ENCODE measurements at places on chromosomes 3 and 15.

GRCh38 chr3:108021131-108021530 is 69.7 kb downstream of the CD47 start:
- no peak for DNase-seq

- DNase-seq, result no peak
These were observed 938.4 kb downstream of the MCTP2 start for GRCh38 chr15:95169541-95170459.

GRCh38 chr3:103052236-103052830 is 617.5 kb downstream of the ZPLD1 start:
- no peak for DNase-seq

GRCh38 chr3:31456373-31456772 is 76.4 kb upstream of the STT3B start:
- no peak for DNase-seq

GRCh38 chr3:151002003-151002981 is 29.8 kb upstream of the CLRN1 start:
- no peak for DNase-seq

- DNase-seq, result no peak
These were observed 4.7 kb downstream of the EIF1B start for GRCh38 chr3:40313975-40314860.

DNA sequence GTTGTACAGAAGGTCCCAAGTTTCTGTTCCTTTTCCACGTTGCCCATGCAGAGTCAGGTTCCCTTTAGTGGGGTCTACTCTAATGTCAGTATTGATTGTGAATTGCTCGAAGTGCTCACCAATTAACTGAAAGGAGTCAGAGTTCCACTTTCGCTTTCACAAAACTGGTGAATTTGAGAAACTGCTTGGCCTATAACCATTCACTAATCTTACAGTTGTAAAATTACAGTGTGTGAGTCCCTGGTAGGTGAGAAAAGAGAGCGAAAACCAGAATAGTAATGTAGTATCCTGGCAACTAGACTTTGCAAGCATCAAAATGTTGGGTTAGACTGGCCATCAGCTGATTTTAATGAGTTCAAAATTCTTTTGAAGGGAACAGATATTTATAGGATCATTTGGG is 237.5 kb upstream of the CHRM5 start:
- DNase-seq, result no peak

DNA sequence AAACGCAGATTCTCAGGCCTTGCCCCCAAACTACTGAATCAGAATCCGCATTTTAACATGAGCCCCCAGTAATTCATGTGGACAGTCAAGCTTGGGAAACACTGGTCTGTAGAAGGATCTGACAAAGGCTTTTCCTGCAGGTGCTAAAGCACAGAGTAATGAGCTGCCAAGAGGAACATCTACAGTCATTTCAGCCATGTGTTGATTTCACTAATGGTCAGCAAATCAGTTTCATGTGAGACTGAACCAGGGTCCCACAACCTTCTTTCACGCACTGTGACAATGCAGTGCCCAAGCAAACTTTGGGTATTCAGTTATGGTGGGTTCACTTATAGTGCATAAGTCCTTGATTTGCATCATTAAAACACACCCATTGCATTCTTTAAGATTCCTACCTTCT is 237.6 kb downstream of the TUSC7 start:
- DNase-seq, result no peak

DNA sequence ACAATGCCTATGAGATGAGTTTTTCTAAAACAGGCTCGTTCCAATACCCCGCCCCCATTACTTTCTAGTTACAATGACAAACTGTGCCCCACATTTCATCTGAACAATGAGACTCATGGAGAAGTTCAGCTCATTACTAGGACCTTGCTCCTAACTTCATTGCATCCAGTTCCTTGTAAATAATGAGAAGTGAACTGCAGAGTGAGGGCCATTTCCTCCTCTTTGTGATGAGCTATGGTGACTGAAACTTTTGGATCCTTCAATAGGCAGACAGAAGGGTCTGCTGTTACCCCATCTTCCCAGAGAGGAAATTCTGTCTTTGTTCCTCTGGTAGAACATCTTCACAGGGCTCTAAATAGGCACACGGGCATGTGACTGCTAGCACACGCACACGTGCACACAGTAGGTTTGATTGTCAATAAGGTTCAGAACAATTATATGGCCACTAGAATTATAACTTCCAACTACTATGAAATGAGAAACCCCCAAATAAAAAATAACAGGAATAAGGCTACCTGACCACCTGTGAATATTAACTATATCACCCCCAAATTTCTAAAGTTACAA is 51.8 kb downstream of the SERP1 start:
- no peak for DNase-seq

GRCh38 chr3:83843716-83844115 is 1115.1 kb upstream of the CADM2 start:
- DNase-seq, result no peak
